Activated CD8-positive, alpha-beta memory T cell treated with anti-CD3 and anti-CD28 coated beads, Interleukin-2, amount 50 U/mL, for 48 hours (primary cell): ENCODE measurements at places on chromosomes 12 and 14.

- peak; percentile 96 for DNase-seq
Measured at GRCh38 chr12:546920-547845, 87.4 kb downstream of the B4GALNT3 start.

GRCh38 chr14:50520947-50521815, 11.2 kb downstream of the MAP4K5 start:
- DNase-seq: peak; percentile 60

DNA sequence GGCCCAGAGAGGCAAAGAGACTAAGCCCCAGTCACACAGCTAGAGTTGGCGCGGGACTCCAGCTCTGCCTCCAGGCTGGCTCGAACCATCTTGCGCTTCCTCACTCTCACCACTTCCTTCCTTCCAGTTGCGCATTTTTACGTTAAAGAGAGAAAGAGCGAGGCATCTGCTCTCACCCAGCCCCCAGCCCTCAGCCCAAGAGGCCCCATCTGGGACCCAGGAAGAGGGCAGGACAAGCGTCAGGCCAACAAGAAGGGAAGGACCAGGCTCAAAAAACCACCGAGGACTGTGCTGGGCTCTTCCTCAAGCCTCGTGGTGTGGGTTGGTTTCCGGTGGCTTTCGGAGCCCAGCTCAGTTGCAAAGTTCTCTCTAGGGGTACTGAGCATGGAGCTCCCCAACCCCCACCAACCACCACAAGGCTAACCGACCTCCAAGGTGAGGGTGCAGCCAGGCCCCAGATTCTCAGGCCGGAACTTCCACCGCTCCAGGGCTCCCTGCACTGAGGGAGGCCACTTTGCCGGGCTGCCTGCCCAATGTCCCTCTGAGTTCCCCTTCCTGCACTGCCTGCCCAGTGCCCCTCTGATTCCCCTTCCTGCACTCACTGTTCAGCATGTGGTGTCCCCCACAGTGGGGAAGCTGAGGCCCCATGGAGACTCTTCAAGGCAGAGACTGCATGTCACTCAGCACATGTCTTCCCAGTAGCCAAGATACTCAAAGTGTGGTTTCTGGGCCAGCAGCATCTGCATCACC, 35.9 kb downstream of the TESC start:
- DNase-seq: peak; percentile 65

DNA sequence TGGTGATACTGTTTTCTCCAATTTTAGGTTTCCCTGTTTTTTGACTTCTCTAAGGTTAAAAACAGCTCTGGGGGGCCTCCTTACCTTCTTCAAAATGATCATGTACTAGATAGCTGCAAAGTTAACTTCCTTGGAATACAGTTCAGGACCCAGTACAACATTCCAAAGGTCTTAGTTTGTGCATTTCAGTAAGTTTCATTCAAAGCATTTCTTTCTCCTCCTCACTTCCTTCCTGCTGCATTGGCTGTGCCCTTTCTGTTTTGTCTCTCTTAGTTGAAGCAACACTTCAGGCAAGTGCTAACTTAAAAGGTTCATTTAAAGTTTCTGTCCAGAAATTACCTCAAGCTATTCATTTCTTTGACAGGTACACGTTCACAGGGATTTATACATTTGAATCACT, 95.7 kb downstream of the SCN8A start:
- DNase-seq: no peak

DNA sequence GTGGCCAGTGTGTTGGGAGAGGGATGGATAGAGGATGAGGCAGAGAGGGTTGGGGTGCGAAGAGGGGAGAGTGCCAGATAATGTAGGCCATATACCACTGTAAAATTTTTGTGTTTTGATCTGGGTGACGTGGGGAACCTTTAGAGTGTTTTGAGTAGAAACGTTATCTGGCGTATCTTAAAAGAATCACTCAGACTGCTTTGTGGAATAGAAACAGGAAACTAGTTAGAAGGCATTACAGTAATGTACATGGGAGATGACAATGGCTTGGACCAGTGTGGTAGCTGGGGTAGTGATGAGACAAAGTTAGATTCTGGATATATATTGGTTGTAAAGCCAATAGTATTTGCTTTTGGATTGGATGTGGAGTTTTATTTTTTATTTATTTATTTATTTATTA, 20.6 kb downstream of the ATF1 start:
- no peak for DNase-seq

DNA sequence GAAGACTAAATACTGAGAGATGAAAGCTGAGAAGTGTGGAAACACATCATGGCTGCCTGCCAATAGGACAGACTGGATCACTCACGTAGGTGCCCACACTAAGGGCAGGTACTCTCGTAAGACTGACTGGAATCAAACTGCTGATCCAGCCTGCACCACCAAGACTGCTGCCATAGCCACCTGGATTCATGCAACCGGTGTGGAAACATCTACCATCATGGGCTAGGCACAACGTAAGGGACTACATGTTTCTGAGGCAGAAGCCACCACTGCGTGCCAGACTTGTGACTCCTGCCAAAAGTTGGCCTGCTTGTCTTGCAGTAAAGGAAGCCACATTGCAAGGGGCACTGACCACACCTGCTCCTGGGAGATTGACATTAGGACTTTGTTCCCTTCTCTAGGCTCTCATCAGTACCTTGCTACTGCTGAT, 3.8 kb downstream of the POMT2 start:
- DNase-seq: no peak

DNA sequence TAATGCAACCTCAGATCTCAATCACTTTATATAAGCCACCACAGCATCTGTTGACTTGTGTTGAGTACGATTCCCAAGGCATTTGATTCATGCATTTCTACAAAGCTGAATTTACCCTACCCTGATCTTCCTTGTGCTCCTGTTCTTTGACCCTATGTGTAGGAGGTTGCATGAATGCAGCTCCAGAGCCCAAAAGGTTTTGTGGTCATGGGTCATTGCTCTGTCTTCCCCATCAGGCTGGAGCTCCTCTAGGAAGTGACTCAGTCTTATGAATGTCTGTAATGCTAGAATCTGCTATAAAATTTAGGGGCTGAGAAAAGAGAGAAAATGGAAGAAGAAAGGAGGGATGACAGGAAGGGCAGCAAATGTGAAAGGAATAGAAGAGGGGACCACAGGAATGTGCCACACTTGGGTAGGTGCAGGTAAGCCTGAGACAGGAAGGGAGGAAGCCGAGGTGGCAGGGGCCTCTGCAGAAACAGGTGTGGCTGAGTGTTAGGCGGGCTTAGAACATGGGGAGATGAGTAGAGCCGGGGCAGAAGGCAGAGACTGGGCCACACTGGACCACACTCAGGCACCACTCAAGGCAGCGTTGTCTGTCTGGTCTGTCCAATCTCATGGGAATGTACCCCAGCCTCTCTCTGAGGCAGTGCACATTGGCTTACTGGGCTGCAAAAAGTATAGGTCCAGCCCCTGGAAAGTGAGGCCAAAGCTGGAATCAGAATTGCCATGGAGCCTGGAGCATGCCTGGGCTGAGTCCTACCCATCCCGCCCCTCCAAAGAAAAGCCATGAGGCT, 334.1 kb downstream of the BCL11B start:
- no peak for DNase-seq

- no peak for DNase-seq
Measured at GRCh38 chr12:172732-173161, 41.2 kb downstream of the SLC6A12 start.

GRCh38 chr14:52360831-52361230, 46.7 kb downstream of the PTGER2 start:
- DNase-seq: no peak

GRCh38 chr14:37591311-37591940, 3.6 kb downstream of the FOXA1 start:
- no peak for DNase-seq

GRCh38 chr12:92122941-92123779, 22.5 kb downstream of the BTG1 start:
- DNase-seq: no peak

DNA sequence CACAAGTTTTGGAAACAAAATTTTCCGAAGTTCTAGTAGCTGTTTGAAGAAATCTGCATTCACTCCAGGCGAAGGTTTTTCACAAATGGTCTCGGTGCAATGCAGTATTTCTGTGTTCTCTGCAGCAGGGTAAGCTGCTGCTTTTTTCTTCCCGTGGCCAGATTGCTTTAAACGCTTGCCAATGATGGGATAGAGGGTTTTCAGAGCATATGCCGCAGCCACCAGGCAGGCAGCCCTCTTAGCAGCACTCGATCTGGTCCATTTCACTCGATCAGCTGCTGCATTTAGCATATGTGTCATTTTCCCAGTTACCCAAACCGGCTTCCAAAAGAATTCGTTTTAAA, 315 bp downstream of the ABCD2 start:
- no peak for DNase-seq

GRCh38 chr12:76237086-76237701, 111.0 kb downstream of the BBS10 start:
- no peak for DNase-seq

GRCh38 chr12:51695241-51696010, 104.4 kb downstream of the SCN8A start:
- DNase-seq: no peak
